ENCODE measurements at places on chromosomes 12 and 14.

DNA sequence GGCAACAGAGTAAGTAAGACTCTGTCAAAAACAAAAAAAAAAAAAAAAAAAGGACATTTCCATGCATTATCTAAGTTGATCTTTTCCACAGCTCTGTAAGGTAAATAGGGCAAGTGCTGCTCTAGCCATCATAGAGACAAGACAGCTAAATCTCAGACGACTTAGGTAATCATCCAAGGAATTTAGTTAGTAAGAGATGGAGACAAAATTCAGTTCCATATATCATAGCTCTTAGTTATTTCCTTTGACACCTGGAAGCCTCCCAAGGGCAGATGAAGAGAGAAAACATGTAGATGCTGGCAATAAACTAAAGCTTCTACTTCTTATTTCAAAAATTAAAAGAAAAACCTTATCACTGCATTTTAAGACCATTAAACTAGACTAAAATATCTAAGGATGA lies 48.7 kb downstream of the ST8SIA1 start:
- no peak for DNase-seq

DNA sequence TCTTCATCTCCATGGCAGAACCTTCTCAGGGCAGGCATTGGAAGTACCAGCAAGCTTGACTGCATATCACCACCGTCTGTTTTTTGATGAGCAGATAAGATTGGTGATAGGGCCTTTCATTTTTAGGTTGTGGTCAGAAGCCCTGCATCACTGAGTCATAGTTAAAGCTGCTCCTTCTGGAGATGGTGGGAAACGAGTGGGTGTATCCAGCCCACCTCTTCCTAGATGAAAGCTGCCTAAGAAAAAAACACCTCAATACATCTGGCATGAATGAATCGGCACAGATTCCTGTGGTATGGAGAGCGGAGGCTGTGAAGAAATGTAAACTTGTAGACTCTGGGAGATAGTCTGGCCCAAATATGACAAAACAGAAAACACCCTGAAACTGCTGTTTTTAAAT lies 248.7 kb upstream of the EGLN3 start:
- no peak for DNase-seq

- no peak for DNase-seq
These were observed 1.1 kb downstream of the CCDC184 start for GRCh38 chr12:48184549-48184922.

- DNase-seq = no peak
These were observed 3.1 kb downstream of the PYGL start for GRCh38 chr14:50941151-50941550.

DNA sequence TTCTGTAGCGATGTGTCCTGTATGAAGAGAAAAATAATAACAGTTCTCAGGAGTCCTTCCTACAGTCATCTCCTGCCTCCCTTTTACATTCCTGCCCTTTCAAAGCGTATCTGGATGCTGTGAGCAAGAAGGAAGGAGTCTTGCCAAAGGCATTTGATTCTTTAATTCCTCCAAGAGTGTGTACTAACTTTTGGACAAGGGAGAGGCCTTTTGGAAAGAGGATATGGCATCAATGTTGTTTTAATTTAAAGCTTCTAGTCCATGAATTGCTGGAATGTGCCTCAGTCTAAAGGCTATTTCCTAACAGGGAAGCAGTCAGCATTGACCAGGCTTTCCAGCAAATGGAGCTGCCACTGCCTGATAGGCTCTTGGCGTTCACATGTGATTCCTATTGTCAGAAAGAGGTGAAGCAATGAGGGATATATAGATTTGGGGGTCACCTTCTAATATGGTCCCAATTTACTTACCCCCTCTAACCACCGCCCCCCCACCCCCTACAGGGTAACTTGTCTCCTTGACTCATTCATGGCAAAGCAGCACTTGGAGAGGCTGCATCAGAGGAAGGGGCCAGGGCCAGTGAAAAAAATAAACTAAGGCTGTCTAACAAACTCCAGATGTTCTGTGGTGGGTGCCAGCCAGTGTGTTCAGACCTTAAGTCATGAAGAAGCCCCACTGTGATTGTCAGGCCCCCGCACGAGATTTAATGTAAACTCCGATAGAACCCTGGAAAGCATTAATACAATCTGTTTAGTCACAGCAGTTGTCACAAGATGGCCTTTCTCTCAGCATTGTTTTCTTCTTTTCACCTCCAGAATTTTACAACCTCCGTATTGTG lies 220.3 kb downstream of the FBXL14 start:
- DNase-seq = no peak

- DNase-seq = no peak
These were observed 344.5 kb upstream of the SFSWAP start for GRCh38 chr12:131366261-131366871.

- DNase-seq = no peak
These were observed 20.3 kb upstream of the ADIPOR2 start for GRCh38 chr12:1670358-1671268.

- DNase-seq = no peak
These were observed 8.3 kb downstream of the DERA start for GRCh38 chr12:15919418-15919817.

- no peak for DNase-seq
These were observed 10.5 kb downstream of the AEBP2 start for GRCh38 chr12:19449814-19450213.
